ENCODE measurements at places on chromosomes 1 and 21. TPM values are rescaled to one million over a fixed set of nuclear protein-coding genes. Genes with fewer than 3 reads are reported as not detected.

Gene CLIC6
- not detected for total RNA-seq

Gene MAP3K21
- 0.12 TPM for total RNA-seq

Gene SPRR1B
- not detected for total RNA-seq

Gene C1QTNF12
- 0.93 TPM for total RNA-seq

Gene ALG6
- total RNA-seq, result 6.2 TPM

Gene PDZK1
- total RNA-seq, result 0.10 TPM

Gene MROH7
- 0.05 TPM for total RNA-seq

Gene RGS18
- not detected for total RNA-seq

Gene KCNE2
- total RNA-seq, result not detected

Gene ADORA3
- not detected for total RNA-seq

Gene S100A5
- total RNA-seq, result not detected

Gene SERTAD4
- total RNA-seq, result 3.4 TPM

Gene RNU1-3
- total RNA-seq, result under 0.01 TPM

Gene GBP7
- total RNA-seq, result not detected

Gene RAB7B
- total RNA-seq, result 5.2 TPM
